ENCODE measurements at places on chromosomes 12 and 14. TPM values are rescaled to one million over a fixed set of nuclear protein-coding genes. Genes with fewer than 3 reads are reported as not detected.

TMPRSS12 gene
- total RNA-seq, result not detected

CDKN3 gene
- total RNA-seq, result 1.8 TPM

P2RX7 gene
- total RNA-seq, result 14.1 TPM

DGLUCY gene
- 142 TPM for total RNA-seq

ADCY6 gene
- total RNA-seq, result 0.31 TPM

TAS2R20 gene
- total RNA-seq, result 2.4 TPM

DNA sequence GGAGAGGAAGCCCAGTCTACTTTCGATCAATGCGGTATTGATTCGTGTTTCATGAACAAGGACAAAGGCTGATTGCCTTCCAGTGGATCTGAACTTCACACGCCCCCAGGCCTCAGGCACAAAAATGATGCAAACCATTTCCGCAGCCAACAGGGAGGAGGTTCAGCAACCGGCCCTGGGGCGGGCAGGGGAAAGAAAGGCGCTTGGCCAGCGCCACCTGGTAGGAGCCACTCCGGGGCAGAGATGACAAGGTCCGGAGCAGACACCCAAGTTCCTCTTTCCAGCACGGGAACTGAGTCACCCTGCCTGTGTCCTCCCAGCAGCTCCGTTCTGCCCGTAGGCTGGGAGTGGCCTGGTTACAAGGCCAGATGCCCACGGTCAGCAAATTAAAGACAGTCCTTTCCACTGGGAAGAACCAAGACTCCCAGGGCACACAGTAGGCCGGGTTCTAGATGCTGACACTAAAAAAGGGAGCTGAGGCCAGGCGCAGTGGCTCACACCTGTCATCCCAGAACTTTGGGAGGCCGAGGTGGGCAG is 136.3 kb downstream of the SCARB1 start:
- peak; percentile 15 for DNase-seq
- H3K4me1 ChIP-seq, result no peaks in the 10 kb centered on the region
- H3K4me3 ChIP-seq, result no peak overlapping the region
- peak overlapping the region; percentile 49 for H3K27ac ChIP-seq
- peaks cover 2% of the 10 kb centered on the region for H3K27me3 ChIP-seq
- no peaks in the 10 kb centered on the region for H3K36me3 ChIP-seq

- peak overlapping the region; percentile 46 for H3K4me3 ChIP-seq
- peak overlapping the region; percentile 85 for H3K27ac ChIP-seq
- no peaks in the 10 kb centered on the region for H3K36me3 ChIP-seq
- no peaks in the 10 kb centered on the region for H3K27me3 ChIP-seq
- H3K4me1 ChIP-seq, result peaks cover 77% of the 10 kb centered on the region
- no peak for DNase-seq
Measured at GRCh38 chr14:89429199-89430181, 12.5 kb upstream of the FOXN3 start.

- H3K27ac ChIP-seq, result no peak overlapping the region
- no peaks in the 10 kb centered on the region for H3K27me3 ChIP-seq
- no peak overlapping the region for H3K4me3 ChIP-seq
- no peaks in the 10 kb centered on the region for H3K36me3 ChIP-seq
Measured at GRCh38 chr14:37746140-37746832, 150.9 kb downstream of the TTC6 start.

- H3K4me3 ChIP-seq, result no peak overlapping the region
- H3K36me3 ChIP-seq, result no peaks in the 10 kb centered on the region
- peak; percentile 27 for DNase-seq
- H3K4me1 ChIP-seq, result peaks cover 17% of the 10 kb centered on the region
Measured at GRCh38 chr14:20652996-20653975, 11.8 kb upstream of the OR6S1 start.

- peak overlapping the region; percentile 15 for H3K4me3 ChIP-seq
- peak; percentile 40 for DNase-seq
- peaks cover 26% of the 10 kb centered on the region for H3K27me3 ChIP-seq
- no peaks in the 10 kb centered on the region for H3K36me3 ChIP-seq
- H3K27ac ChIP-seq, result no peak overlapping the region
Measured at GRCh38 chr12:1630133-1630826, 1.2 kb downstream of the WNT5B start.

DNA sequence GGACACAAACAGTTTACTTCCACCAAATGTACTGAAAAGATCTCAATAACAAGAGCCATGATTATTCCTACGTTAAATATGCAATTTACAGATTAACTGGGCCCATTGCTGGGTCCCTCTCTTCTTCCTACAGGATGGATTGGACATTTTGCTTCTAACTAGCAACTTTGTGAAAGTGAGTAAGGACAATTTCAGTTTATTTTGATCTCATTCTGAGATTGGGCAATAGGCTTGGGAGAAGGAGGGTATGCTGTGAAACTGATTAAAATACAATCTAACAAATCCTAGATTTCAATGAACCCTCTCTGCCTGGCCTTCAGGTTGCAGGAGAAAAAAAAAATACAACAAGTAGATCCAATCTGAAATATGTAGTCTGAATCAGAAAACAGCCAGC is 121.5 kb downstream of the PRKD1 start:
- H3K36me3 ChIP-seq, result no peaks in the 10 kb centered on the region
- no peak overlapping the region for H3K27ac ChIP-seq
- H3K4me1 ChIP-seq, result no peaks in the 10 kb centered on the region
- DNase-seq, result no peak
- no peak overlapping the region for H3K4me3 ChIP-seq

GRCh38 chr14:27845241-27845850 is 921.2 kb upstream of the FOXG1 start:
- no peaks in the 10 kb centered on the region for H3K27me3 ChIP-seq
- no peaks in the 10 kb centered on the region for H3K4me1 ChIP-seq
- no peak for DNase-seq
- no peak overlapping the region for H3K27ac ChIP-seq

DNA sequence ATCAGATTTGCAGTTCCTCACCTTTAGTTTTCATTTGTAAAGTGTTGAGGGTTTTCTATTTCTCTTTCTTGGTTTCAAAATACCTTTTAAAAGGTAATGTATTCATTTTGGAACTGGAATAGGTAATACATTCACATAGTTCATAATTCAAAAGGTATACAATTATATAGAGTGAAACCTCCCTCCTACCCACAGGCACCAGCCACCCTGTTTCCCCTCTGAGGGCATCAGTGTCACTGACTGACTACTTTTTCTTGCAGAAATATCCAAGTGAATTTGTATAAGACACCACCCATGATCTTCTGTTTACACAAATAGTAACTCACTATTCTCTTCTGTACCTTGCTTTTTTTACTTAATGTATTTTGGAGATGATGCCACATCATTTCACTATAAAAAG is 139.6 kb upstream of the EGLN3 start:
- H3K27ac ChIP-seq, result no peak overlapping the region
- no peaks in the 10 kb centered on the region for H3K4me1 ChIP-seq
- no peak overlapping the region for H3K4me3 ChIP-seq
- no peaks in the 10 kb centered on the region for H3K36me3 ChIP-seq
- H3K27me3 ChIP-seq, result no peaks in the 10 kb centered on the region
- DNase-seq, result no peak

GRCh38 chr14:100486025-100486828 is 101.0 kb downstream of the BEGAIN start:
- H3K27ac ChIP-seq, result no peak overlapping the region
- H3K36me3 ChIP-seq, result no peaks in the 10 kb centered on the region
- H3K27me3 ChIP-seq, result no peaks in the 10 kb centered on the region

DNA sequence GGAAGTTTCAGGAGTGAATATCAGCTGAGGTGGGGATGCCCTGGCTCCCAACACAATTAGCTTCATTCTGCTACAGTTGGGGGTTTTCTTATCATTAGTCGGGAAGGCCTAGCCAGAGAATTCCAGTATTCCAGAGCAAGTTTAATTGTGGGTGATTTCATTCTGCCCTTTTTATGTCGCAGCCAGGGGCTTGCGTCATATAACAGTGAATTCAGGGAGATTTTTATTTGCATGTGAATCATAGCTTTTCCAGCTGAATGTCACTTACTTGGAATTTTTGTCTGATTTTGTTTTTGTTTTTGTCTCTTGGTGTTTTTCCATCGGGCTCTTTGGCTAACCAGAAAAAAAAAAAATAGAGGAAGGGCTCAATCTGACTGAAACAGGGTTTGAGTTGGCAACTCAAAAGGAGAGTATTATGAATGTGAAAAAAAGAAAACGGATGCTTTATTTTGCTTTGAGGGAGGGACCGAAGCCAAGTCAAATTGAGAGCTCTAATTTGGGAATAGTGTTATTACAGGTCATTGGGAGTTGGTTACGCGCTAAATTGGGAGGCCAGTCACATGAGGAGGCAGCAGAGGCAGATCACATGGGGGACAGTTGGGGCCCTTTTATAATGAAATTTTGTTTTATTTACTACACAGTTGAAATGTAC is 119.4 kb downstream of the SAMD4A start:
- H3K36me3 ChIP-seq, result no peaks in the 10 kb centered on the region
- no peak overlapping the region for H3K27ac ChIP-seq
- peaks cover 36% of the 10 kb centered on the region for H3K27me3 ChIP-seq
- no peak for DNase-seq

- H3K27me3 ChIP-seq, result no peaks in the 10 kb centered on the region
- H3K4me3 ChIP-seq, result no peak overlapping the region
- no peaks in the 10 kb centered on the region for H3K4me1 ChIP-seq
- H3K36me3 ChIP-seq, result no peaks in the 10 kb centered on the region
- H3K27ac ChIP-seq, result no peak overlapping the region
Measured at GRCh38 chr14:20035449-20035848, 389 bp downstream of the OR4K13 start.

DNA sequence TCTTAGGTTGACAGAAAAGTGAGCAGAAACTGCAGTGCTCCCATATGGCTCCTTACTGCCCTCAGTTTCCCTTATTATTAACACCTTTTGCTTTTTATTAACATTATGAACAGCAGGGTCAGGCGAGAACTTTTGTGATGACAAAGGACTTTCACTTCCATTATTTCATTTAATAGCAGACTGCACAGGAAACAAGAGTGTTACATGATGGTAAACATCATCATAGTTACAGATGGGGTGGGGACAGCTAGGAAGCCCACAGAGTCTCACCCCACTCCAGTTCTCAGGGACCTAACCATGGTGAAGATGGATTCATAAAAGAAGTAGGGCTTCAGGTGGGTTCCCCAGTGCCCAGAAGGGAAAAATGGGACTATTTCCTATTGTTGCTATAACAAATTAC is 110.1 kb upstream of the PELI2 start:
- no peak overlapping the region for H3K27ac ChIP-seq
- no peak overlapping the region for H3K4me3 ChIP-seq
- DNase-seq, result no peak

DNA sequence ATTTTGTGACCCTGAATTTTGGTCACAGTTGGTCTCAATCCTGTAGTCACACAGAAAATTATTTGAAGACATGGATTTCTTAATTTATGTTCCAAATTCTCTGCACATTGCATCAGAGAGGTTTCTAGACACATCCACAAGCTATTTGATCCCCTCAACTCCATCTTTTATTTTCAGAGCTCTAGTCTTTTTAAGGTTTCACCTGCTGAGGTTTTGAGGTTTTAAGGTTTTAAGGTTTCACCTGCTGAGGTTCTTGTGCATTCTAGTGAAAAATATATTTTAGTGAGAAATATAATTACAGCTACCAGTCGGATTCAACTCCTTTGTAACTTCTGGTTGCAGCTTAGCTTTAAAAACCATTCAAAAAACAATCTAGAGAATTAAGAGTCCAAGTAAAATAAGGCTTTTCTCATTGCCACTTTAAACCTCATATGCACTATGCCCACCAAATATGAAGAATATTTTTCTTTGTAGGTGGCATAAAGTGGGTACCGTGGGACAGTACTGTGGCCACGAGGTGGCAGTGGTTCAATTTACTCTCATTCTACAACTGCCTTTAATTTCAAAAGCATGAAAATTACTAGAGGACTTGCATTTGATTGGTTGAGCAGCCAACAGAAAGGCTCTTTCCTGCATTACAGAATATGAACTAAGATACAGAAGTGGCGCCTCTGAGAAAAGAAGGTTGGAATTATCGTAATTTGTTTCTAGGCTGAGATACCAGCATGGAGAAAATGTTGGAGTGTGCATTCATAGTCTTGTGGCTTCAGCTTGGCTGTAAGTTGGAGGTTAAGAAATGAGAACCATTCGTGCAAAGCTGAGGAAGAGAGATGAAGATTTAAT is 366.5 kb upstream of the OR4E1 start:
- H3K4me1 ChIP-seq, result no peaks in the 10 kb centered on the region
- DNase-seq, result peak; percentile 71
- peaks cover 1% of the 10 kb centered on the region for H3K27me3 ChIP-seq
- H3K27ac ChIP-seq, result no peak overlapping the region
- H3K36me3 ChIP-seq, result no peaks in the 10 kb centered on the region

DNA sequence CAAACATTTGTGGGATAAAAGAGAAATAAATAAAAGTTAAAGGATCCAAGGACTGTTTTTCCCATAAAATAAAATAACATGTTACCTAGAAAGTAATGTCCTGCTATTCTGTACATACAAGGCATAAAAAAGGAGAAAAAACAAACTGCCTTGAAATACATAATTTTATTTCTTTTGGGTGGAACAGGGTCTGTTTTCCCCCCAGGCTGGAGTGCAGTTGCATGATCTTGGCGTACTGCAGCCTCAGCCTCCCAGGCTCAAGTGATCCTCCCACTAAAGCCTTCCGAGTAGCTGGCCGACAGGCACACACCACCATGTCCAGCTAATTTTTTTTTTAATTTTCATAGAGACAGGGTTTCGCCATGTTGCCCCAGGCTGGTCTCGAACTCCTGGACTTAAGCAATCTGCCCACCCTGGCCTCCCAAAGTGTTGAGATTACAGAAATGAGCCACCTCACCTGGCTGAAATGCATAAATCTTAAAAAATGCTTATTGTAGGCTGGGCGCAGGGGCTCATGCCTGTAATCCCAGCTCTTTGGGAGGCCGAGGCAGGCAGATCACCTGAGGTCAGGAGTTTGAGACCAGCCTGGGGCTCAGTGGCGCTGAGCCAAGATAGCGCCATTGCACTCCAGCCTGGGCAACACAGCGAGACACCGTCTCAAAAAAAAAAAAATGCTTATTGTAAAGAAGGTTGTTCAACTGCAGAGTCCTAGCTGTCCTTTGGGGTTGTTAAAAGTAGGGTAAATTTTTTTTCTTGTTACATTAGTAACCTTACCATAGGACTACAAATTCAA is 4.1 kb upstream of the TUBA1C start:
- peaks cover 13% of the 10 kb centered on the region for H3K4me1 ChIP-seq
- no peaks in the 10 kb centered on the region for H3K27me3 ChIP-seq
- no peak for DNase-seq

GRCh38 chr12:71727958-71728357 is 26.7 kb upstream of the RAB21 start:
- DNase-seq, result no peak
- H3K4me3 ChIP-seq, result no peak overlapping the region
- H3K27me3 ChIP-seq, result no peaks in the 10 kb centered on the region
- no peak overlapping the region for H3K27ac ChIP-seq
- no peaks in the 10 kb centered on the region for H3K36me3 ChIP-seq

- H3K27me3 ChIP-seq, result no peaks in the 10 kb centered on the region
- H3K36me3 ChIP-seq, result no peaks in the 10 kb centered on the region
- H3K4me1 ChIP-seq, result no peaks in the 10 kb centered on the region
- H3K4me3 ChIP-seq, result no peak overlapping the region
Measured at GRCh38 chr14:104350463-104351185, 212.2 kb downstream of the KIF26A start.

- H3K36me3 ChIP-seq, result no peaks in the 10 kb centered on the region
- H3K27ac ChIP-seq, result no peak overlapping the region
- DNase-seq, result no peak
- no peaks in the 10 kb centered on the region for H3K4me1 ChIP-seq
- H3K27me3 ChIP-seq, result no peaks in the 10 kb centered on the region
Measured at GRCh38 chr12:94553130-94553519, 93.5 kb upstream of the CEP83 start.

- no peak overlapping the region for H3K27ac ChIP-seq
- H3K27me3 ChIP-seq, result no peaks in the 10 kb centered on the region
- H3K4me1 ChIP-seq, result no peaks in the 10 kb centered on the region
- no peaks in the 10 kb centered on the region for H3K36me3 ChIP-seq
Measured at GRCh38 chr14:53338192-53338591, 185.1 kb upstream of the DDHD1 start.

Measured in natural killer cell (primary cell).